T-helper 2 cell (primary cell): ENCODE measurements at places on chromosomes 12 and 14.

DNA sequence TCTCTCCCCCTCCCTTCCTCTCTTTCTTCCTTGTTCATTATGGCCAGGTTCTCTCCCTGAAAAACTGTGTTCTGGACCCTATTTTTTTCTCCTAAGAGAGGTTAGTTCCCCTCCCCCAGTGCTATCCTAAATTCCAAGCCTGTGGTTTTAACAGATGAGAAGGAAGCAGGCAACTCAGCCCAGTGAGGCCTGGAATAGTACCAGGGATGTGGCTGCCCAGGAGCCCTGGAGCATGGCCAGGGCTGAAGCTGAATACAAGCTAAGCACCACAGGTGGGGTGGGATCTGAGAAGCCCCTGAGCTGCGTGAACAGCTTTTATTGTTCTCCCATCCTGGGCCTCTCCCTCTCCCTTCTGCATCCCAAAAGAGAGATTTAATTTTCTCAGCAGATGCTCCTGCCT, 1581.3 kb upstream of the TMEM132C start:
- DNase-seq = no peak

DNA sequence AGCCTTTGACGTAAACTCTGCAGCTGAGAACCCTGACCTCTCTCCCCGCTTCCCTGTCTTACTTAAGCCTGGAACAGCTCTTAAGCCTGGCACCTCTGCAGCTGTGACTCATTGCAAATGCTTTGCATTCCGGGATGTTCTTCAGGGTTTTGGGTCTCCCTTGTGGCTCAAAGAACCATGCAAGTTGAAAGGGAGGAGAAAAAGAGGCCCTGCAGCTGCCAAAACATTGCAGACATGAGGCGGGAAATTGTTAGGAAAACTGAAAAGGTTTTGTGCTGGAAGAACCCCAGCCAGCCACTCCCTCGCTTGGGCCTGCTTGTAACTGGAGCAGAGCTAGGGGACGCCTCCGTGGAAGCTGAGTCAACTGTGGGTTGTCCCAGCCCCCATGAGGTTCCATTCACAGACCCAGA, 60.2 kb upstream of the FERMT2 start:
- no peak for DNase-seq

- no peak for DNase-seq
Observed at GRCh38 chr12:26572137-26572536, 260.9 kb downstream of the ITPR2 start.

GRCh38 chr14:60179431-60179869, 14.3 kb upstream of the DHRS7 start:
- no peak for DNase-seq

DNA sequence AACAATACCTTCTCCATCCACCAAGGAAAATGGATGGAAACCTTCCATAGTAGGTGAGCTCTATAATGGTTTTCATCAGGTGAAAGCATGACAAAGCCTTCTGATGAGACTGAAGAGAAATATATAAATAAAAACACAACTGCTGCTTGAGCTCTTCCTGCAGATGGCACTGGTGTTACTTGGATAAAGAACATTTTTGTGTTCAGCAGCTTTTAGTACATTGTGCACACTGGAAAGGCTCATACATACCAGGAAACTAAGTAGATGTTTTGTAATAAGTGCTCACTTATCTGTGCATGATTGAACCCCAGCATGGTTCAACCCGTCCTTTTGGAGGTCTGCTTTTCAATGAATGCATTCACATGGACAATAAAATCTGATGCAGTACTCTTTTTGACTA, 357.3 kb upstream of the MIS18BP1 start:
- no peak for DNase-seq

- no peak for DNase-seq
Observed at GRCh38 chr12:26564391-26564790, 268.6 kb downstream of the ITPR2 start.

- DNase-seq = no peak
Observed at GRCh38 chr12:106980944-106981343, 6.0 kb downstream of the MTERF2 start.

GRCh38 chr12:62604871-62605270, 138.2 kb downstream of the MON2 start:
- DNase-seq = peak; percentile 73

- DNase-seq = no peak
Observed at GRCh38 chr12:88805692-88806091, 225.4 kb upstream of the KITLG start.

GRCh38 chr14:86481104-86481503, 951.2 kb downstream of the FLRT2 start:
- DNase-seq = no peak

DNA sequence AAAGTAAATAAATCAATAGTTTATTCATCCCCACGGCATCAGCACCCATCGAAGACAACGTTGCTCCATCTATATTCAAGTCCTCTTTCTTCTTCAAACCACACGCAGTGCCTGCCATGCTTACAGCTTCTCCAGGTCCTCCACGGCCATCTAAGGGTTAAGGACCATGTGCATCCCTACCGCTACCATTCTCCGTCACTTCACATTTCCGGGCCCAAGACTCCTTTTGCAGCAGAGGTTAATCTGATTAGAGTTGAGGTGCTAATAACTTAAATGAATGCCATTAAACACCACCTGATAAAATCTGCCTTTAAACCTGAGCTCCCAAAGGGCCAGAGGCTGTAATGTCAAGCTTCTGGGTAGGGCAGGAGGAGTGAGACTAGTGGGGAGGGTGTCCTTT, 79.7 kb upstream of the CCND2 start:
- DNase-seq = no peak

GRCh38 chr12:25590011-25590721, 37.1 kb upstream of the LMNTD1 start:
- no peak for DNase-seq

DNA sequence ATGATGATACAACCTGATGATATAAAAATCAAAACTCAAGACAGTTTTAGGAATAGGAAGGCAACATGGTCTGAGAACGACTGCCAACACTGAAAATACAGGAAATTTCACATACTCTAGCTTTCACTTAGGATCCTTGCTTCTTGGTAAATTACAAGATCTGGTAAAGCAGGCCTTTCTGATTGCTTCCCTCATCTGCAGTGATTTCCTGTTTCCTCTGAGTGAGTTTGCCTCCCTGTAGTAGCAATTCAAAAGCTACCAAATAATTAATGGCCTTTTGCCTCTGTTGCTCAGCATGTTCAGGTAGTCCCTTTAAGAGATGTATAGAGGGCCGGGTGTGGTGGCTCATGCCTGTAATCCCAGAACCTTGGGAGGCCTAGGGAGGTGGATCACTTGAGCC, 2.0 kb upstream of the IRAK3 start:
- no peak for DNase-seq
